ENCODE measurements at places on chromosomes 5 and 9.

DNA sequence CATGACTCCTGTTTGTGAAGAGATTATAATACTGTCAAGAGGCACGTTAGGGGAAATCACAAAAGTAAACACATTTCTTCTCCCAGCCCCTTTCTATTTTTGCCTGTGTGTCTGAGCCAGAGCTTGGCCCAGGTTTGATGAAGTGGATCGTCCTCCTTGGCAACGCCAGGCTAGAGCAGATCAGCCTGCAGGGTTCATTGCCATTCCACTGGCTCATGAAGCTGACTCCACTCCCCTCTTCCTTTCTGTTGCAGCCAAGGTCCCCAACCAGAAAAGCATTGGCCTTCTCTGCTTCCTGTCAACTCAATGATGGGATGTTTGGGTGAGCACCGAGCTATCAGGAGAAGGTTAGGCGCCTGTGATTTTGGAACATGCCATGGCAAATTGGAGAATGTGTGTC, 3.3 kb downstream of the ADRB2 start:
- no peak for DNase-seq

DNA sequence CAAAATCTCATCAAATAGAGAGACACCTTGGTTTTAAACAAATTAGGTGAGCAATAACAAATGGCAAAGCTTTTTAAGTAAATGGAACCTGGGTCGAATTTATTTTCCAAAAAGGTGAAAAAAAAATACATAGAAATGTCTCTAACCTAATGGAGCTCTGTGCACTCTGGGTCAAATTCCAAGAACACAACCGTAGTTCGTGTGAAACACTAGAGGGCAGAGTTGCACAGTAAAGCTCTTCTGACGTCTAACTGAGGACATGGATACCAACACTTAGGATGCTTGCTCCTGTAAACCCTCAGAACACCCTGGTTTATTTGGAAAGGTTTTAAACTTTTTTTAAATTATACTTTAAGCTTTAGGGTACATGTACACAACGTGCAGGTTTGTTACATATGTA, 18.9 kb downstream of the MARCHF11 start:
- DNase-seq = no peak

GRCh38 chr9:137250329-137251193, 525 bp upstream of the STPG3 start:
- DNase-seq = no peak

- DNase-seq = no peak
Measured at GRCh38 chr5:111615054-111615453, 102.7 kb upstream of the STARD4 start.

GRCh38 chr5:116480894-116481510, 93.6 kb downstream of the SEMA6A start:
- DNase-seq = no peak

DNA sequence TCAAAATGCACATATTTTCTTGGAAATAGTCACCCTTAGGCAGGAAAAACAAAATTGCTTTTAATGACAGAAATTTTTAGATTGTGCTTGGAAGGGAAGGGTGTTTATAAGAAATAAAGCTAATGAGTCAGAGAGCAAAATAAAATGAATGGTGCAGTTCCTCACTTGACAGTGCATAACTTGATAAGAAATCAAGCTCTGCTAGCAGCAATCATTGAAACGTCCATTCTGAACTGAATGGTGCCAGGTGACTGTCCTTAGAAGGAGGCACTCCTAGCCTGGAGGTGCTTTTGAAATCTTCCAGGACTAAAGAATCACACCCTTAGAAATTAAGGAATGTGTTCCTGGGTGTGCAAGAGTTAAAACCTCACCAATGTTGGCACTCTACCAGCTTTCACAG, 202.5 kb downstream of the EFNA5 start:
- no peak for DNase-seq

DNA sequence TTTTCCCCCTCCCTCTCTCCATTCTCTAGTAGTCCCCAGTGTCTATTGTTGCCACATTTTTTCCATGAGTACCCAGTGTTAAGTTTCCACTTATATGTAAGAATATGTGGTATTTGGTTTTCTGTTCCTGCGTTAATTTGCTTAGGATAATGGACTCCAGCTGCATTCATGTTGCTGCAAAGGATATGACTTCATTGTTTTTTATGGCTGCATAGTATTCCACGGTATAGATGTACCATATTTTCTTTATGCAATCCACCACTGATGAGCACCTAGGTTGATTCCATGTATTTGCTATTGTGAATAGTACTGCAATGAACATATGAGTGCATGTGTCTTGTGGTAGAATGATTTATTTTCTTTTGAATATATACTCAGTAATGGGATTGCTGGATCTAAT, 77.4 kb upstream of the MEGF10 start:
- no peak for DNase-seq

- no peak for DNase-seq
Measured at GRCh38 chr9:120713257-120714087, 798 bp downstream of the MEGF9 start.

DNA sequence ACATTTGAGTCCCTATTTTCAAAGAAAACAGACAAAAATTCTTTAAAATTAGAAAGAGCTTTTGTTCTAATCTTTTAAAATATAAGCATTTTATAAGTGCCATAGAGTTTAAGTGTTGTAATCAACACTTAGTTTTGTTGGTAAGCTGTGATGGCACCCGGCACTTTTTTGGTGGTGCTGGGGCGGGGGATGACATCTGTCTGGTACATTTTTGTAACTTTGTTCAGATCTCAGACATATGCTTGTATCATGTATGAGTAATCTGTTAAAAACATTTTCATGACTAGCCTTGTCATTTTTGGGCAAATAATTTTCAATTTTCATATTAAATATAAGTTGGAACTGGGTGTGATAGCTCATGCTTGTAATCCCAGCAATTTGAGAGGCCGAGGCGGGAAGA, 51.7 kb downstream of the UBAP1 start:
- no peak for DNase-seq

DNA sequence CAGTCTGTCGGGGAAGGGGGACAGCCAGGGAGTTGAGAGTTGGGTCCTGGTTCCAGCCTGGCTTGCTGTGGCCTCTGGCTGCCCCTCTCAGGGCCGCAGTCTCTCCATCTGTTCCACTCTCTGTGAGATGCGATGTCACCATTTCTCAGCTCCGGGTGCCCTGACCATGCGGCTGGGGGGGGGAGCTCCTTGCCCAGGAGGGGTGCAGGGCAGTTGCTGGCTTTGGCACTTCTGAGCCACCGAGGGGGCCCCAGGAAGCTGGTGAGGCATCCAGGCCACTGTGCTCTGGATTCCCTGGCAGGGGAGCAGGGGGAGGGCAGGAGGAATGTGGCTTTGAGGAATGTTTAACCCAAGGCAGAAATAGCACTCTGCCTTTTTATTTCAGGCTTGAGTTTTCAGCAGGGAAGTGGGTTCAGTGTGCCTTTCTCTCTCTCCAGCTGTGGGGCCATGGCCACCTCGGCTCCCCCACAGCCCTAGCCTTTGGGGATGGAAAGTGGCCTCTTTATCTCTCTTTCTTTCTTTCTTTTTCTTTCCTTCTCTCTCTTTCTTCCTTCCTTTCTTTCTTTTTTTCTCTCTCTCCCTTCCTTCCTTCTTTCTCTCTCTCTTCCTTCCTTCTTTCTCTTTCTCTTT, 11.0 kb downstream of the NCS1 start:
- no peak for DNase-seq

DNA sequence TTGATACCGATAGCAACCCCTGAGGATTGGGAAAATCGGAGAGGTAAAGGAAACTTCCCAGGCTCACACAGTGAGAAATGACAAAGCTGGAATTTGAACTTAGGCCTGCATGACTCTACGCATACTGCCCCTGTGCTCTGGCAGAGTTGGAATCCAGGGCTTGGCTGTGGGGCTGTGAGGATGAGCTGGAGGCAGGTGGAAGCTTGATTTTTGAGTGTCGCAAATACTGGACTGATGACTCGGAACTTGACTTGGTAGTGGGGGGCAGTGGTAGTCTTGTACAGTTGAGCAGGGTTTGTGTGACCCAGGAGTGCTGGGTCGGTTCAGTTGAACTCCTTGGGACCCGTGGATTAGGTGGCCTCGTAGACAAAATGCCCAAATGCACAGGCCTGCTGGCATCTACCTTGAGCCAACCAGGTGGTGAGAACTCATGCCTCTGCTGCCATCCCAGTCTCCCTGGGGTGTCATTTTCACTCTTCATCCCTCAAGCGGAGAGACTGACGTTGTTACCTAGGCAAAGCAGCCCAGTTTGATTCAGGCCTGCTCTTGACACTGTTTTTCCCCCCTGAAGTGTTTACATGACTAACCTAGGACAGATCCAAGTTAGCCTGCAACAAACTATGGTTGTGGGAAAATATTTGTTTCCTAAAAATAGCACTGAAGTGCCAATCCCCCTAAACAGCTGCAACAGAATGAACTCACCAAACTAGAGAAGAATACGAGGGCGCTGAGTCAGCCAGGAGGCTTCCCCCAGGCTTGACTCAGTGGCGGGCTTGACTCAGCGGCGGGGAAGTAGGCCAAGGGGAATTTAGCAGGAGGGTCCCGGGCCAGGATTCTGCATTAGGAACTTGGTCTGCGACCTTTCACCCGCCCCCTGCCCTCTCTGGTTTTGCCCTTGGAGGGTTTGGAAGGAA, 45.7 kb upstream of the ORM1 start:
- peak; percentile 33 for DNase-seq

GRCh38 chr9:137265496-137266161, 10.5 kb downstream of the NELFB start:
- DNase-seq = no peak

GRCh38 chr9:33791117-33791516, 4.2 kb upstream of the PRSS3 start:
- no peak for DNase-seq

DNA sequence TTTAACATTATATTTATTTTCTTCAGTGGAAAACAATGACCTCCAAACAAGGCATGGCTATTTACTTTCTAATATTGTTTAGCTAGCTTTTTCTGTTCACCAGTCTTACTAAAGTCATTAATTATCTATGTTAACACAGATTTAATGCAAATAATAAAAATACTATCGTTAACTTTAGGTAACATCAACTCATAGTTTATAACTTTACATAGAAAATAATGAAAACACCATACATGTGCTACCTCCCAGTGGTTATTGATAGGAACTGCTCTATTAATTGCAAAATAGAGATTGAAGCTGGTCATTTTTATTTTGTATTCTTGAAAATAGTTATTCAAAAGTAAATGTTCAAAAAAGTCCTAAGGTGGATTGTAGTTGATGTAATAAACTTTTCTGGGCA, 78.3 kb upstream of the HCN1 start:
- no peak for DNase-seq

- no peak for DNase-seq
Measured at GRCh38 chr5:66904189-66904588, 292.4 kb downstream of the CD180 start.

DNA sequence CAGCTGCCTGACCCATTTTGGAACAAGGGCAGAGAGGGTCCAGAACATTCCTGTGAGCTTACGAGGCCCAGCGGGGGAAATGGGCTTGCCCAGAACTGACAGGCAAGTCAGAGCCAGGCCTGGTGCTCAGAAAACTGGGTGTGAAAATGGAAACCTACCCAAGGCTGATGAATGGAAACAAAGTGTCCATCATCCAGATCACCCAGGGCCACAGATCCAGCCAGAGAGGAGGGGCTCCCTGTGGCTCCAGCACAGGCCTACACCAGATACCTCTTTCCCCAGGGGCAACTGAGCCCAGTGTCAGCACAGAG, 3.1 kb downstream of the CLTB start:
- no peak for DNase-seq

DNA sequence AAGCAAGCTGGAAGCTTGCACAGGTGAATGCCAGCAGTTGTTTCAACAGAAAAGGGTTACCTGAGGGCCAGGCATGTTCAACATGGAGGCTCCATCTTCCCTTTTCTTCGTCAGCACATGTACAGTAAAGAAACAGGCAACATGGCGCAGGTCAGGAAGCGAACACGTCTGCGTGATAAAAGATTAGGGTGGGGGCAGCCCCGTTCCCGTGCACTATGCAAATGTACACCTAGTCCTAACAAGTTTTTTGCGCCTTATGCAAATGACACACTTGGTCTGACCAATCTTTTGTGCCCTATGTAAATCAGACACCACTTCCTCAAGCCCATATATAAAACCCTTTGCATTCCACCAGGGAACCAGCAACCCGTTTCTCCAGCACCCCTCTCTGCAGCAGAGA, 452.1 kb upstream of the PTPRD start:
- no peak for DNase-seq

- DNase-seq = no peak
Measured at GRCh38 chr5:80238778-80239679, 16.8 kb downstream of the SERINC5 start.

DNA sequence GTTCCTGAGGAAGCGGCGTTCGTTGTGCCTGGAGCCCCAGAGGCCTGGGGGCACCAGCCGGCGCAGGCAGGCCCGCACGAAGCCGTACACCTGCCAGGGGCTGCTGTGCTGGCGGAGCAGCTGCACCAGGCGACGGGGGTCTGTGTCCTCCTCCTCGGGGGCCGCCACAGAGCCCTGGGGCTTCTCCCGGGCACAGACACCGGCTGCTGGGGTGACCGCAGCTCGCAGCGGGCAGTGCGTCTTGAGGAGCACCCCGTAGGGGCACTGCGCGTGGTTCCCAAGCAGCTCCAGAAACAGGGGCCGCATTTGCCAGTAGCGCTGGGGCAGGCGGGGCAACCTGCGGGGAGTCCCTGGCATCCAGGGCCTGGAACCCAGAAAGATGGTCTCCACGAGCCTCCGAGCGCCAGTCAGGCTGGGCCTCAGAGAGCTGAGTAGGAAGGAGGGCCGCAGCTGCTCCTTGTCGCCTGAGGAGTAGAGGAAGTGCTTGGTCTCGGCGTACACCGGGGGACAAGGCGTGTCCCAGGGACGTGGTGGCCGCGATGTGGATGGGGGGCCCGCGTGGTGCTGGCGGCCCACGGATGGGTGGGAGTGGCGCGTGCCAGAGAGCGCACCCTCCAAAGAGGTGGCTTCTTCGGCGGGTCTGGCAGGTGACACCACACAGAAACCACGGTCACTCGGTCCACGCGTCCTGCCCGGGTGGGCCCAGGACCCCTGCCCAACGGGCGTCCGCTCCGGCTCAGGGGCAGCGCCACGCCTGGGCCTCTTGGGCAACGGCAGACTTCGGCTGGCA, 1.3 kb downstream of the TERT start:
- peak; percentile 54 for DNase-seq

- no peak for DNase-seq
Measured at GRCh38 chr5:41772056-41772455, 98.2 kb downstream of the OXCT1 start.

GRCh38 chr9:131731644-131732043, 8.2 kb downstream of the RAPGEF1 start:
- no peak for DNase-seq

DNA sequence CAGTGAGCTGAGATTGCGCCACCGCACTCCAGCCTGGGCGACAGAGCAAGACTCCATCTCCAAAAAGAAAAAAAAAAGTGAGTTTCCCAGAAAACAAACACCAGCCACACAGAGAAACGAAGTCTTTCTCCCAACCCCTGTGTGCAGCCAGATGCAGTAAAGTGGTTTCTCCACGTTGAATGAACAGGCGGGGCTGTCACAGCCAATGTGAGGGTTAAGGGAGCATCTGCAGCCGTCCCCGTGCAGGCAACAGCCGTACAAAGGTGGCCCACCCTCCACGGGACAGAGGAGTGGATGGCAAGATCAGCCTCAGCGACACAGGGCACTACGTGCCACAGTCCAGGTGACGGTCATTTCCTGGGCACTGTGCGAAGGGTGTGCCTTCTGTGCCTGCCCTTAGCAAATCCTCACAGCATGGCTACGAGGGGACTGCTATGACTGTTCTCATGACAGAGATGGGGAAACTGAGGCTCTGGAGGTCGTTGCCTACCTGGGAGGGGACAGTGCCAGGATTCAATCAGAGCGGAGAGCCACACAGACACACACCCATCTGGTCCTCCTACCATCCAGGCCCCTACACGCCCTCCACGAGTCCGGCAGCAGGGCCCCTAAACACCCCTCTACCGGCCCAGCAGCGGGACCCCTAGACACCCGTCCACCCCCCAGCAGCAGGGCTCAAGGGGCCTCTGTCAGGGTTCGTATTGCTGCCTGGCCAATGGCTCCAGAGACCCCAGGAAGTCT, 2.3 kb downstream of the VAV2 start:
- DNase-seq = no peak
